ENCODE measurements at places on chromosomes 1 and 21.

DNA sequence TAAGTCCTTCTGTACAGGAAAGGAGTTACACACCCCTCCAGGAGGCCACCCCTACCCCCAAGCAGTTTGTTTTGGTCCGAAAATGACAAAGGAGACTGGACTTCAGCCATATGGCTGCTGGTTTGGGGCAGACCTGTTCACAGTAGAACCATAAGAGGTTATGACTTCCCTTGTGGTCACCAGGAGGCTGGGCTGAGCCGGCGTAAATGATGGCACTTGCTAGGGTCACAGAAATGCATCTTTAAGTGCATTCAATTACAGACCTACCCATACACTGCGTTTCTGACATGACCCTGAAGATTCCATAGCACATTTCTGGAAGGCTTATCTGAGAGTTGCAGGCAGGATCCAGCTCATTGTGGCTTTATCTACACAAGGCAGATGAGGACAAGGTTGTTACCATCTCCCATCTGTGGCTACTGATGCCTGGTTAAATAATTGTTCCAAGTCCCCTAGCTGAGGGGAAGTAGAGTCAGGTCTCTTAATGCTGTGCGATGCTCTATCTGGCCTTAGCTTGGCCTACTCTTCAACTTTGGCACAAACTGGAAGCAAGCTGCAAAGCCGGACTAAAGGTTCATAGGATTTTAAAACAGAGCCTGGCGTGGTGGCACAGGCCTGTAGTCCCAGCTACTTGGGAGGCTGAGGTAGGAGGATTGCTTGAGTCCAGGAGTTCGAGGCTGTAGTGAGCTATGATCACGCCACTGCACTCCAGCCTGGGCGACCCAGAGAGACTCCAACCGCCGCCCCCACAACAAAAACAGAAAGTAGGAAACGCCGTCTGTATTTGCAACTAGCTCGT, 1.7 kb upstream of the TRIM67 start:
- DNase-seq, result no peak

- DNase-seq, result no peak
These were observed 22.0 kb downstream of the CSF1 start for GRCh38 chr1:109932679-109933078.

DNA sequence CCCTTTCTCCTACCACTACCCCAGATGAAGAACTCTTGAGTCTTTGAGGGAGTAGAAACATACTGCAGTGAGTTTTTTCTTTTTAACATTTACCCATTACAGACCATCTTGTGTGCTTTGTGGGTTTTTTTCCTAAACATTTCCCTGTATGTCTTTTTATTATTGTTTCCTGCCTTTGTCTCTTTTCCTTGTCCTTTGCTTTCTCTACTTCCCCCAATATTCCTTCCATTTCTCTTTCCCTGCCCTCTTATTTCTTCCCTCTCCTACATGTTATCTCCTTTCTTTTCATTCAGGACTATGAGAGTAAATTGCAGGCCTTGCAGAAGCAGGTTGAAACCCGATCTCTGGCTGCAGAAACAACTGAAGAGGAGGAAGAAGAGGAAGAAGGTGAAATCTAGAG, 79.1 kb upstream of the PGD start:
- no peak for DNase-seq

DNA sequence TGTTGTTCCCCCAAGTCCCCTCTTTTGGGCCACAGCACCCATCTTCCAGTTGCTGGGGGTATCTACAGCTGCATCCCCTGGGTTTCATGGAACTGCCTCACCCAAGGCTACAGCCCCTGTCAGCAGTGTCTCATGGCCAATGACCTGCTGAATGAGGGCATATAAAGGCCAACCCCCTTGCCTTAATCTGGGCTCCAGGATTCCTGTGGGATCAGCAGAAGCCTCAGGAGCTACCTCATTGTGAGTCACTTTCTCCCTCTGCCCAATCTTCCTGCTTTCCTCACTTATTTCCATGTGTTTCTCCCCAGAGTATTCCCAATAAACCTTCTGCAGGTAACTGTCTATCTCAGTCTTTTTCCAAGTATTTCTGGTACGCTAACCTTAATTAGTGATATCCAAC, 37.3 kb upstream of the SYT14 start:
- DNase-seq, result no peak

DNA sequence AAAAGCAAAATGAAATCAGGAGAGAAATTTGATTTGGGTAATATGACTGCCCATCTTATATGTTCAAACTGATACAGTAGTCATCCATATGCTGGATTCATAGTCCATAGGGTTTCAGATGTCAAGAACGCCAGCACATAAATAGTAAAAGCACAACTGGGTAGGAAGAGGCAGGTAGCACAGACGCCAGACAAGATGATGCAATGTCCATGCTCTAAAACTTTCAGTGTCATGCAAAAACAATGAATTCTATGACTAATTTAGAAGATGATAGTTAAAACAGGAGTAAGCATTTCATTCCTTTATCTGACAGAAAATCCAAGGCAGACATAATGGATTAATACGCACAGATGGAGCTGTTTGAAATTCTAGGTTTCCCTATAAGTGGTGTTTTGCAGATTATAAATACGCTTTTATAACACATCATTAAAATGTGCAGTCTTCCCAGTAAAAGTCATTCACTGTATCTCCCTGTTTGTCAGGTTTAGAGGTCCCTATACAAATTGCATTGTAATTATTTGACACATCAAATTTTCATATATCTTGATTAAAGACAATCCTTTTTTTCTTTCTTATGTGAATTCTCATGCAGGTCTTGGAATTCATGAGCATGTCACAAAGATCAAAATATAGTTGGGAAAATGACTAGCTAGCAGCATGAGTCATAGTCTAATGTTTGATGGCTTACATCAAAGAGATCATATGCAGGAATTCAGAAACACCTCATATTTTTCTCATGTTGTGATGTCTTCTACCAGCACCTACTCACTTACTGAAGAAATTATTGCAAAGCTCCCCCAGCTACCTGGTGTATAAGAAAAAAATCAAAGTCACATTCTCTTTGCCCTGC, 139.9 kb downstream of the DSCAM start:
- DNase-seq, result no peak

- peak; percentile 80 for DNase-seq
These were observed 4.8 kb downstream of the ATP1A1 start for GRCh38 chr1:116377541-116378529.

GRCh38 chr1:238653693-238654321, 732.6 kb upstream of the CHRM3 start:
- no peak for DNase-seq

GRCh38 chr1:231814021-231814420, 187.4 kb downstream of the DISC1 start:
- DNase-seq, result no peak

GRCh38 chr1:205600085-205600484, 31.7 kb downstream of the ELK4 start:
- no peak for DNase-seq

DNA sequence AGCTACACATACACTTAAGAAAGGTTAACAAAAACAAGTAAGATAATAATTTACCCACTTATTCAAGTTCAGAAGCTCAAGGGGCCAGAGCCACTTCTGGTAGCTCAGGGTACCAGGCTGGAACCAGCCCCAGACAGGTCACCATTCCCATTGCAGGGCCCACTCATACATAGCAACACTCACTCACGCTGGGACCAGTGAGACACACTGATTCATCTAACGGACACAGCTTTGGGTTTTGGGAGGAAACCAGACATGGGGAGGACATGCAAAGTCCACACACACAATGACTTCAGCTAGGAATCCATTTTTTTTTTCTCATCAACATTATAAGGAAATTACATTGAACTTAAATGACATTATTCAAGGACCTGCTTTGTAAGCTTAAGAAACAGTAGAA, 169.1 kb downstream of the ZC3H11B start:
- no peak for DNase-seq

- no peak for DNase-seq
These were observed 115.0 kb upstream of the GALNT2 start for GRCh38 chr1:229951856-229952534.

- no peak for DNase-seq
These were observed 562 bp downstream of the SYTL1 start for GRCh38 chr1:27342391-27342777.

- peak; percentile 35 for DNase-seq
These were observed 22.5 kb downstream of the WNT3A start for GRCh38 chr1:228029281-228029680.

- DNase-seq, result no peak
These were observed 424.9 kb downstream of the ADGRL2 start for GRCh38 chr1:82225421-82226185.

DNA sequence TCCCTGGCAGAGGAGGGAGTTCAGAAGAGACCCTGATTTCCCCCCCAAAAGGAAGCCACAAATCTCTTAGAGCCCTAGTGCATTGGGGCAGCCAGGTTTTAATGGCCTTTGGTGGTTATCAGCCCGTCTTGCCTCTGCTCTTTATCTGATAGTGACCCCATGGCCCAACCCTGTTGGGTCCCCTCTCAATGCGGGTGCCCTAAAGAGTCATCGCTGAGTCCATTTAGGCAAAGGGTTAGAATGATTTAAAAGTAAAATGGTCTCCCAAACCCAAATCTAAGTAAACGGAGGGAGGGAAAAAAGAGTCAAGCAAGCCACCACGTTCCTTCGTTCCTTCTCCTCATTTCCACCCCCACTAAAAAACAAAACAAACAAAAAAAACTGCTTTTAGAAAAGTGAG, 164.0 kb downstream of the RUNX1 start:
- DNase-seq, result no peak

DNA sequence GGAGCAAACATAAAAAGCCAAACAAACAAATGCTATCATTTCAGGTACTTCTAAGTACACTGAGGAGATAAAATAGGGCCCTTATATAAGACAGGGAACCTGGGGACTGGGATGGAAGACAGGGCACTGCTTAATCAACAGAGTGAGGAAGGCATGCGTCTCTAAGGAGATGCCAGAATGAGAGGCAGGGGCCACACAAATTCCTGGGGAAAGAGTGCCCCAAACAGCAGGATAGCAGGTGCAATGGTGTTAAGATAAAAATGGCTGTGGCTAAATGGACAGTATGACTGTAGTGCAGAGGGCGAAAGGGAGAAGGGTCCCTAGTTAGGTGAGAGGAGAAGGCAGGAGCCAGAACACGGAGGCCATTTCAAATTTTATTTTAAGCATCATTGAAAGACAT, 113.9 kb downstream of the ZBTB18 start:
- DNase-seq, result no peak

GRCh38 chr1:155013632-155014031, 11.0 kb downstream of the ZBTB7B start:
- no peak for DNase-seq

DNA sequence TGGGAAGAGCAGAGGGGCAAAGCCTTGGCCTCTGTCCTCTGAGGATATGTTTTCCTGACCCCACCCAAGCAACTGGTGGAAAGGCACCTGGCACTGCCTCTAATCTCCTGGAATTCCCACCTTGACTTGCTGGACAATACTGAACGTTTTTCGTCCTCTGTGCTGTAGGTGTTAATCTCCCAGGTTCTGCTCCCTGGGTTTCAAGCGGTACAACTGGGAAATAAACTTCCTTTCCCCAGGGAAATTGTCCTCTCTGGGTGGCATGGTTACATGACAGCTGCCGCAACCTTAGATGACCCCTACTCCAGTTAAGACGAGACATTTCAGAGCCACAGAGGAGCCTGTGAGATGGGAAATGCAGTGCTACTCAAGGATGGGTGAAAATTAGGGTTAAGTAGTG, 57.3 kb upstream of the BCAR3 start:
- no peak for DNase-seq

DNA sequence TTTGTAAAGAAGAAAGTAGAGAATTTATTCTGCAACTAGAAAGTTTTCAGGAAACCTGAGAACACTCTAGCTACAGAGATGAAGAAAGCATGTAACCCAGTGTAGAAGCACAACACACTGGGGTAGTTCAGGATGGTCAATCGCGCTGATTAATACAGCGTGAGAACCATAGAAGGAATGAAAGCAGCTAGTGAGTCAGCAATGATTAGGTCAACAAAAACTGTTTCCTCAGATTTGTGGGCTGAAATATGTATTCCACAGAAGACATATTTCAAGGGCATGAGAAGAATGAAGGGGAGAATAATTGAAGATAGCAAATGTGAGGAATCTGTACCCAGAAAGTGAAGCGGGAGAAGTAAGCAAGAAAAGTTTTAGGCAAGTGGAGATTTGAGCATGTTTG, 97.8 kb upstream of the ADGRL2 start:
- DNase-seq, result no peak

- DNase-seq, result no peak
These were observed 121.9 kb downstream of the CAPN8 start for GRCh38 chr1:223543560-223543959.

DNA sequence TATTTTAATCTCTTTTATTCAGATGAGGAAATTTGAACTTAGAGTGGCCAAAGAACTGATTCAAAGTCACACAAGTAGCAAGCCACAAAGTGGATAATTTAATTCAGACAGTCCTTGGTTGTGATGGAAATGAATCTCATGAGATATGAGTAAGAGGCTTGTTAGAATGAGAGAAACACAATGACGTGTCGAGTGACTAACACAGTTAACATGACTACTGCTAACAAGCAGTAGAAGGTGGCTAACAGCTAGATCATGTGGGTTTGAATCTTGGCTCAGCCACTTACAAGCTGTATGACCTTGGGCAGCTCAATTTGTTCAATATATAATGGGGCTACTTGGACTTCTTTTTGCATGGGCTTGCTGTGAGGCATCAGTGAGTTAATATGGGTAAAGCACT, 104.5 kb upstream of the LMO4 start:
- no peak for DNase-seq

GRCh38 chr1:159066108-159066507, 10.5 kb downstream of the AIM2 start:
- DNase-seq, result no peak

DNA sequence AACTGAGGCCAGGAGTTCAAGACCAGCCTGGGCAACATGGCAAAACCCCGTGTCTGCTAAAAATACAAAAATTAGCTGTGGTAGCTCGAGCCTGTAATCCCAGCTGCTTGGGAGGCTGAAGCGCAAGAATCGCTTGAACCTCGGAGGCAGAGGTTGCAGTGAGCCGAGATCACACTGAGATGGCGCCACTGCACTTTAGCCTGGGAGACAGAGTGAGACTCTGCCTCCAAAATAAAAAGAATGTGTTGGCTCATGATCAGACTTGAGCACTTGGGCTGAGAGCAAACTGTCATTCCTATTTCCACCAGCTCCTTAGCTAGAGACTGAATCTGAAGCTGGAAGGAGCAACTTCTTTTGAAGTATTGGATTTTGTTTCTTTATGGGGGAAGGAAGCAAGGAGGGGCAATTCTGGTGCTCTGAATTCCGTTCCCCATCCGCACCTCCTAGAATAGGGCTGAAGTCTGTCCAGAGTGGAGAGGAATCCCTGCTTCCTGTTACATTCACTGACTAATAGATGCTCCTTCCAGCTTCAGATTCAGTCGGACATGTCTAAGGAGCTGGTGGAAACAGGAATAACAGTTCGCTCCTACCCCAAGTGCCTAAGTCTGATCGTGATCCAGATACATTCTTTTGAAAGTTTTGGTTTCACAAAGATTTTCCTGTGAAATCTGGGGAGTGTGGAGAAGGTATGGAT, 3.8 kb downstream of the ZNF672 start:
- DNase-seq, result peak; percentile 50

GRCh38 chr1:108038653-108039236, 73.8 kb upstream of the VAV3 start:
- DNase-seq, result no peak

- no peak for DNase-seq
These were observed 121.8 kb upstream of the WNT4 start for GRCh38 chr1:22264464-22265341.

GRCh38 chr1:202084791-202085681, 37.7 kb upstream of the GPR37L1 start:
- DNase-seq, result no peak

- DNase-seq, result no peak
These were observed 595.9 kb downstream of the AJAP1 start for GRCh38 chr1:5250336-5250735.

GRCh38 chr1:24139841-24140425, 3.0 kb downstream of the IL22RA1 start:
- DNase-seq, result no peak
